Breast epithelium (tissue), 4 donors: ENCODE measurements at places on chromosomes 3 and 15. TPM values are rescaled to one million over a fixed set of nuclear protein-coding genes. Genes with fewer than 3 reads are reported as not detected.

DNA sequence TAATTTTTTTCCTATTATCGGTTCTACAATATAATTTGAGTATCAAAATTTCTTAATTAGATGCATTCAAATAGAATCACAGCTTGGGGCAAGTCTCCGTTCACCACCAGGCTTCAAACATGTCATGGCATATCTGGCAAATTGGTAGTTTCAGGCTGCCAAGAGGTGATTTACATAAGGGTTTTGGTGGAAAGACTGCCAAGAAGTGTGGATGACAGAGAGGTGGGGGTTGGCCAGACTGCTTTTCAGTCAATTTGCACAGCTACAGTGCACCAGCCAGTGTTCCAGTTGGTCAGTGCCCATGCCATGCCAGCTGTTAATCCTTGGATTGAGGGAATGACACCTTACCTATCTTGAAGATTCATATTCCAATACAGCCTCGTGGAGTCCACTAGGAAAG lies 8.4 kb upstream of the GSK3B start:
- DNase-seq, result no peak

- no peak for DNase-seq
These were observed 135.1 kb downstream of the KCNMB2 start for GRCh38 chr3:178671377-178671776.

ENTPD3 gene
- total RNA-seq, result 1.4 TPM

ETFA gene
- 108 TPM for total RNA-seq

GRCh38 chr3:195139091-195139875 lies 131.7 kb downstream of the XXYLT1 start:
- no peak for DNase-seq

GRCh38 chr3:64224826-64225610 lies at the start of gene PRICKLE2:
PRICKLE2 (minus strand) TSS chr3:64225466; CDS start chr3:64198927, 26,539 bp downstream.
- DNase-seq, result peak; percentile 64

TTC21A gene
- total RNA-seq, result 16.1 TPM

GRCh38 chr3:46987743-46988401 lies 8.4 kb downstream of the NBEAL2 start:
- DNase-seq, result no peak

GRCh38 chr3:18494251-18494650 lies 69.1 kb upstream of the SATB1 start:
- no peak for DNase-seq

BNC1 gene
- total RNA-seq, result 0.48 TPM

CYP1A1 gene
- 0.80 TPM for total RNA-seq

GRCh38 chr15:45023659-45024225 lies 747 bp downstream of the SORD start:
- DNase-seq, result no peak

GRCh38 chr3:187594272-187594671 lies 75.9 kb downstream of the SST start:
- no peak for DNase-seq

LEKR1 gene
- total RNA-seq, result 2.3 TPM

DNA sequence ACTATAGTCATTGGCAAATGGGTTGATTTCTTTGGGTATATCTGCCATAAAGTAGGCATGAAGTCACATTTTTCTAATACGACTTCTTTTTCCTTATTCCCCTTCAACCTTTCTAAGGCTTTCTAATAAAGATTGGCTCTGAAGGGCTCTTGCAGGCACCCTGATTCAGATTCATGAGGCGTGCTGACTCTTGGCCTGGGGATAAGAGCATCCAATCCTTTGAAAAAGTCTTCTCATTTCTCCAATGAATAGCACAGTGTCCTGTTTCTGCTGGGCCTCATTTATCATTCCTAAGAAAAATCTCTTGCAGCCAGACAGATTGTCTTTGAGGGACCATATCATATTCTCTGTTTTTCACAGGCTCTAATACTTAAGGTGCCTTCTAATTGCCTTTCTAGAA lies 32.3 kb upstream of the BNIP2 start:
- no peak for DNase-seq

GRCh38 chr3:184441202-184441900 lies 61.5 kb downstream of the CHRD start:
- DNase-seq, result no peak

CYP8B1 gene
- not detected for total RNA-seq

- DNase-seq, result no peak
These were observed 2.6 kb downstream of the SSUH2 start for GRCh38 chr3:8642001-8642400.

- DNase-seq, result no peak
These were observed 23.0 kb downstream of the HACL1 start for GRCh38 chr3:15578289-15578867.

KCNAB1 gene
- total RNA-seq, result 8.3 TPM

NLGN1 gene
- 4.4 TPM for total RNA-seq

TIPARP gene
- 45.1 TPM for total RNA-seq

GRCh38 chr3:128619146-128619890 lies 31.3 kb downstream of the RPN1 start:
- DNase-seq, result no peak

NEO1 gene
- total RNA-seq, result 66.3 TPM

PTX3 gene
- 10.1 TPM for total RNA-seq

DNA sequence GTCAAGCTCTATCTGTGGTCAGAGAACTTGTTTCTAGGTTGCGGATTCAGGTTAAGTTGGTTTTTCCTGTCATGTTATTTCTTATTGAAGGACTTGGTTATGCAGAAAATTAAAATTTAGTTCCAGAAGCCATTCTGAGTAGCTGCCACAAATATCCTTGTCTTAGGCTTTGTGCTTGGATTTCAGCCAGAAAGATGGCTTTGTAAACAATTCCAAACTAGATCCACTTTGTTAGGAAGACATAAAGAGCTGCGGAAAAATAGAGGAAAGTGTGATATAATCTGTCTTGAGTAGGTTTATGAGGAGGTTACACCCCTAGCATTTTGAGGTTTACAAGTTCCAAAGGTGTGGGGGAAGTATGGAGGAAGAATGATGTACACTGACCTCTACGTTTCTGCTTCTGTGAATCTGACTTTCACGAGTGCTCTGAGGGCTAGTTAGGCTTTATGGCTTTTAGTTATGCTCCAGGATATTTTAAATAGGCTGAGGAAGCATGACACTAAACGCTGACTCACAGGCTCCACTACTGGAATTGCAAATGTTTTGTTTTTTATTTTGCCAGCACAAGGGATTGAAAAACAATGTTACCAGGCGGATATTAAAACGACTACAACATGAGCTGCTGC lies 46.3 kb upstream of the UTS2B start:
- no peak for DNase-seq

LRRC3B gene
- total RNA-seq, result 0.66 TPM

GRCh38 chr3:175713268-175713667 lies 854.1 kb downstream of the NAALADL2 start:
- DNase-seq, result no peak

LDHAL6B gene
- total RNA-seq, result not detected

DNA sequence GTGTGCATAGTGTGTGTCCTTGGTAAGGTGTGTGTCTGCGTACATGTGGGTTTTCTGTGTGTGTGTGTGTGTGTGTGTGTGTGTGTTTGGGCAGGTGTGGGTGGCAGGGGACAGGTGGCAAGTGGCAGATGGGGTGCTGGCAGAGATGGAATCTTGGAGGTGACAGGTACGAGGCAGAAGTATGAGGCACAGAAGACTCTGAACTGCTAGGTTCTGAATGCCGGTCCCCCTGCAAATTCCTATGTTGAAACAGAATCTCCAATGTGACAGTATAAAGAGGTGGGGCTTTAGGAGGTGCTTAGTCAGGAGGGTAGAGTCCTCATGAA lies 29.8 kb downstream of the SRPRB start:
- DNase-seq, result no peak
